ENCODE measurements at places on chromosomes 5 and 9.

GRCh38 chr9:94480205-94480604, 74.7 kb upstream of the PCAT7 start:
- no peak overlapping the region for H3K27ac ChIP-seq
- DNase-seq, result no peak
- no peaks in the 10 kb centered on the region for H3K36me3 ChIP-seq

GRCh38 chr9:98972716-98973115, 29.0 kb downstream of the COL15A1 start:
- no peaks in the 10 kb centered on the region for H3K36me3 ChIP-seq
- no peaks in the 10 kb centered on the region for H3K4me1 ChIP-seq
- H3K27ac ChIP-seq, result no peak overlapping the region
- peaks cover 5% of the 10 kb centered on the region for H3K27me3 ChIP-seq
- no peak overlapping the region for H3K4me3 ChIP-seq
- DNase-seq, result no peak

- peak overlapping the region; percentile 86 for H3K27ac ChIP-seq
- peak overlapping the region; percentile 55 for H3K4me3 ChIP-seq
- no peaks in the 10 kb centered on the region for H3K36me3 ChIP-seq
- DNase-seq, result peak; percentile 44
- H3K4me1 ChIP-seq, result peaks cover 89% of the 10 kb centered on the region
- no peaks in the 10 kb centered on the region for H3K27me3 ChIP-seq
Measured at GRCh38 chr9:89536600-89536999, 38.7 kb upstream of the SEMA4D start.

DNA sequence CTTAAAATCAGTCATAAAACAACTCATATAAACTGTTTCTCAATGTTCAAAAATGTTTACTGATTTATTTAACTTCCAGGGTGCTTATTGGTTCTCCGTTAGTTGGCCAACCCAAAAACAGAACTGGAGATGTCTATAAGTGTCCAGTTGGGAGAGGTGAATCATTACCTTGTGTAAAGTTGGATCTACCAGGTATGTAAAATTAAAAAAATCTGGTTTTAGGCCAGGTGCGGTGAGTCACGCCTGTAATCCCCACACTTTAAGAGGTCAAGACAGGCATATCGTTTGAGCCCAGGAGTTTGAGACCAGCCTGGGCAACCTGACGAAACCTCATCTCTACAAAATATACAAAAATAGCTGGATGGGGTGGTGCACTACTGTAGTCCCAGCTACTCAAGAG, 73.7 kb downstream of the ITGA1 start:
- no peaks in the 10 kb centered on the region for H3K36me3 ChIP-seq
- no peak overlapping the region for H3K4me3 ChIP-seq
- no peak overlapping the region for H3K27ac ChIP-seq
- H3K4me1 ChIP-seq, result no peaks in the 10 kb centered on the region
- DNase-seq, result no peak

GRCh38 chr9:79701651-79702050, 129.9 kb downstream of the TLE4 start:
- no peak overlapping the region for H3K27ac ChIP-seq
- H3K4me1 ChIP-seq, result peaks cover 26% of the 10 kb centered on the region
- peaks cover 13% of the 10 kb centered on the region for H3K36me3 ChIP-seq
- no peaks in the 10 kb centered on the region for H3K27me3 ChIP-seq
- DNase-seq, result no peak
- H3K4me3 ChIP-seq, result no peak overlapping the region

DNA sequence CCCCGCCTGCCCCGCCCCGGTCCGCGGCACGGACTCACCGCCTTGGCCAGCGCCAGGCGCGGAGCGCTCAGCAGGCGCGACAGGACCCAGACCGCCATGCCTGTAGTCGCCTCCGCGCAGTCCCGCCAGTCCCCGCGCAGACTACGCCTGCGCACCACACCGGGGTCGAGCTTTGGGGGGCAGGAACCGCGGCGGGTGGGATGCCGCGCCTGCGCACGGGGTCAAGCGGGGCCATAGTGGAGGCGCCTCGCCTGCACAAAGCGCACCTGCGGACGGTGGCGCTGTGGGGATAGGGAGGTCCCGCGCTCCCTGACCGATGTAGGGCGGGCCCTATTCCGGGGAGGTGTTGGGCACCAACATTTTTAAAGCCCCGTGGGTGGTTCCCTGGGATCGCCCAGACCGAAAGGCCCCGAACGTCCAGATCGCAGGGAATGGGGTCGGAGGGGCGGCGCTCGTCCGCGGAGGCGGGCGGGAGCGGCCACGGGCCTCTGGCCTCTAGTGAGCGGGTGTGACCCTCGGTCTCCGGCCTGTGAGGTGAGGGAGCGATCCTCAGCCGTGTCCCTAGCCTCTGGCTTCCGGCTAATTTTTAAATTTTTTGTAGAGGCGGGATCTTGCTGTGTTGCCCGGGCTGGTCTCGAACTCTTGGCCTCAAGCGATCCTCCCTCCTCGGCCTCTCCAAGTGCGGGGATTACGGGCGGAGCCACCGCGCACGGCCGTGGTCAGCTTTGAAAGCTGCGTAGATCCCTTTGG, 70.8 kb upstream of the LPCAT1 start:
- no peaks in the 10 kb centered on the region for H3K27me3 ChIP-seq
- peak; percentile 80 for DNase-seq
- H3K4me3 ChIP-seq, result peak overlapping the region; percentile 74
- H3K4me1 ChIP-seq, result peaks cover 19% of the 10 kb centered on the region
- H3K27ac ChIP-seq, result no peak overlapping the region

DNA sequence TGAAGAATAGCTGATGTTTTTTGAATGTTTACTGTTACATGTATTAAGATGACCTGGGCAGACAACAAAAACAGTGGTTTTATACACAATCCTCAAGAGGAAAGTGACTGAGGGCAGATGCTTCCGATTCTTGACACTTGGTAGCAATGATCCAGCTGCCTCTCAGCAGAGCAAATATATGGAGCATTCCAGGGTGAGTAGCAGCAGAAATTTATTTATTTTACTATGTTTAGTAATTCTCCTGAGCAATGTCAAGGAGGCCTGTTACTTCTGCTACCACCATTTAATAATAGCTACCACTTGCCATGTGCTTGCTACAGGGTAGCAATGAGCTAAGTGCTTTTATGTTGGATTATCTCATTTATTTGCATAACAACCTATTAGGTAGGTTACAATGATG, 69.1 kb upstream of the NR3C1 start:
- DNase-seq, result no peak
- no peak overlapping the region for H3K4me3 ChIP-seq
- H3K4me1 ChIP-seq, result no peaks in the 10 kb centered on the region
- H3K27ac ChIP-seq, result no peak overlapping the region
- no peaks in the 10 kb centered on the region for H3K36me3 ChIP-seq

GRCh38 chr5:172280929-172281328, 2.6 kb downstream of the UBTD2 start:
- no peak overlapping the region for H3K27ac ChIP-seq
- no peak overlapping the region for H3K4me3 ChIP-seq
- no peak for DNase-seq
- H3K27me3 ChIP-seq, result no peaks in the 10 kb centered on the region
- H3K4me1 ChIP-seq, result peaks cover 34% of the 10 kb centered on the region

Measured in activated naive CD4-positive, alpha-beta T cell treated with anti-CD3 and anti-CD28 coated beads for 36 hours (primary cell).